KBM-7 (cell line): ENCODE measurements at places on chromosomes 7 and 10.

DNA sequence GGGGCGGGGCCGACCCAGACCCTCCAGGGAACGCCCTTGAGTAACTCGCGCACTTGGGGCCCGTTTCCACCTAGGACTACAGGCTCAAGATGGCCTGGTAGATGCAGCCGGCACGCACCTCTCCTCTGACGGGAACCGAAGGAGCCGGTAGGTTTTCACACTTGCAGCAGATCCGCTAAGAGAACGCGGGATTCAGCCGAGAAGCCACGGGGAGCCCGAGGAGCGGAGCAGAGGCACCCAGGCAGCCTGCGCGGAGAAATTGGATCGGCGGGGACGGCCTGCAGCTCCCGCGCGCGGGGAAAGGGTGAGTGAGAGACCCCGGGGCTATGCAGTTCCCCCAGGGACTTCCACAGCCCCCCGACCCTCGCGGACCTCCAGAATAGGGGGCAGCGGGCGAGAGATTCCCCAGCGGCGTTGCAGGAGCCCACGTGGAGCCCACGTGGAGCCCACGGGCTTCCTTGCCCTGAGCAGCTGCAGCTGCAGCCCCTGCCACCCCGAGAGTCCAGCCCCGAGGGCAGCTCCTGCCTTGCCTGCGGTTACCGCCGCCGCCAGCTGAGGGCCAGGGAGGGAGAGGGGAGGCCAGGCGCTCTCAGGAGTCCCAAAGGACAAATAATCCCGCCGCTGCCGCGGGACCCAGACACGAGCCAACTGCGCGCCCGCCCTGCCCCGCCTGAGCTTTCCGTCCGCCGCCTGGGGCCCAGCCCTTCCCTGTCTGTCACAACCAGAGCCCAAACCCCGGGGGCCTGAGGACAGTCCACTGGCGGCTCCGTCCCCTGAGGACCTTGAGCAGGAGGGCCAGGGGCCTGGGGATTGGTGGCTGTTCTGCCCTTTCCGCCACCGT is 13.1 kb downstream of the IFT22 start:
- DNase-seq, result no peak

GRCh38 chr10:15540727-15541126 is 169.6 kb upstream of the FAM171A1 start:
- peak; percentile 7 for DNase-seq

- no peak for DNase-seq
Measured at GRCh38 chr10:73862011-73862410, 12.3 kb downstream of the CAMK2G start.

DNA sequence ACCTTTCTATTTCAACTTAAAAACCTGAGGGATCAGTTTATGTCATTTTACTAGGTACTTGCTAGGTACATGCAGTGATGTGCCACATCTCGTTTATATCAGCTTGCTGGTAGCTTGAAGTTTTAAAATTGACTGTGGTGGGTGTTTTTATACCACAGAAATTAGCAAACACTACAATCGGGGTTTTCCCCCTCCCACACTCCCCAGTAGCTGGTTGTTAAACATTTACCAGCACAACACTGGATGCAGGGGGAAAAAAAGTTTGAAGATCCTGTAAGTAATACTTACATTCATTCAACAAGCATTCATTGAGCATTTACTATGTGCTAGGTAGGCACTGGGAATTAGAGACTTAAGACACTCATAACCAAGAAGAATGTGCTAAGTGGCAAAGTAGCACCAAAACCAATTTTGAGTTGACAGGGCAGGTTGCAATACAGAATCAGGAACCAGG is 32.6 kb downstream of the USP6NL start:
- no peak for DNase-seq

DNA sequence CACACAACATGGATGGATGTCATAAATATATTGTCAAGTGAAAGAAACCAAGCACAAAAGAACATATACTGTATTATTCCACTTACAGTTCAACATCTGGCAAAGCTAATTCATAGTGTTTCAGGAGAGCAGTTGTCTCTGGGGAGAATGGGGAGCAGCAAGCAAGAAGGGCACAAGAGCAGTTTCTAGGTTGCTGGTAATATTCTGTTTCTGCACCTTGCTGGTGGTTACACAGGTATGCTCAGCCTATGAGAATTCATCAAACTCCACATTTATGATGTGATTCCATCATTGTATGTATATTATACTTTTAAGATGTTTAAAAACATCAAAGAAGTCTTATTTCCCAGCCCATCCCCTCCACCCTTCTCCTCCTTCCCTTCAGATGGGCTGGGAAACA is 18.1 kb upstream of the PALS2 start:
- DNase-seq, result no peak

DNA sequence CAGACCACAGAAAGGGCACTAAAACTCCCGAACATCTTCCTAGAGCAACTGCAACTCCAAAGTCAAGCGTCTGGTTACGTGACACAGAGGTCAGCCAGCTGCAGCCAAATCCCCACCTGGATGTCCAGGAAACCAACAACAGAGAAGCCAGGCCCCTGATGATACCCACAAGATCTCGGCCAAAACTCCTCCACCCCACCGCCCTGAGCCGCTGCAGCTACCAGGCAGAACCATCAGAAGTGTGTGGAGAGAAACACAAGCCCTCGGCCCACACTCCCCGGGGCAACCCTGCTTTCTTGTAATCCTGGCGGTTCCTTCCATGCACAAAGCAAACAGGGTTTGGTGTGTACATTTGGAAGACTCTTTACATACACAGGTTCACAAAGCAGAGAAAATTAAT is 8.7 kb downstream of the CHST15 start:
- no peak for DNase-seq

DNA sequence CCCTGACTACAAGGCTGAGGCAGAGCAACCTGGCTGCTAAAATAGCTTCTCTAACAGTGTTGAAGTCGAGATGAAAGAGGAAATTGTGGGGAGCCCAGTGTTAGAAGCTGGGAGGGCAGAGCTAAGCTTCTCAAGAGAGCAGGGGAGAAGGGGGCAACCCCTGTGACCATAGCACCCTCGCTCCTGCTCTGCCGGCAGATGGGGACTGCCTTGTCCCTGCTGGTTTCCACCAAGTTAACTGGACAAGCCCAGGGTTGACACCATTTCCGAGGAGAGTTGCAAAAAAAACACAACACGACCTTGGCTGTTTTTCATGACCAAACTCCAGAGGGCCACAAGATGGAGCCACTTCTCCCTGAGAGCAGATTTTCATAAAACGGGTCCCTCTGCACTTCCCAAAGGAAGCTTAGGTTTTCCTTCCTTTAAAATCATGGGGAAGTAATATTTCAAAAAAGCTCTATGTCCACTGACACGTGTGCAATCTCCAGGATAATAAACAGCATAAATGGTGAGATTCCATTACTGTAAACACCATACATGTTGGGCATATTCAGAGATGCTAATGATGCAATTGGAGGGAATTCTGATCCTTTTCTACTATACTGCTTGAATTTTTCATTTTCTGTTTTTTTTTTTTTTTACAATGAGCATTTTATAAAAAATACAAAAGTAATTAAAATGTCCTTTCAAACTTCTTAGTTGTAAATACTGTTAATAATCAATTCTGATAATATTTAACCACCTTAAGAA is 140.4 kb downstream of the PIP4K2A start:
- DNase-seq, result peak; percentile 36

DNA sequence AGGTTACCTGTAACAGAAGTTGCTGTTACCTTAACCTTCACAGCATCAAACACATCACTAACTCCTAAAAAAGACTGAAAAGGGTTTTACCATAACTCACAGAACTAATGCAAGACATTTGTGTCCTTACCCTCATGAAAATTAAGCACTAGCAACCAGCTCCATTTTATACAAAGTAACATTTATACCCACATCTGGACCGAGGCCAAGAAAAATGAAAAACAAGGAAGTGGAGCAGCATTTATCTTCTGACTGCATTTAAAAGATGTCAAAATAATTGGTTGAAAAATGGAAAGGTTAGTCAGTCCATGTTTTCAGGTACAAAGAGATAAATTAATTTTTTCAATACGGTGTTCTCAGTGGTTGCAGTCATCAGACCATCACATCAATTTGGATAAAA is 3.1 kb upstream of the RBP4 start:
- DNase-seq, result peak; percentile 28

DNA sequence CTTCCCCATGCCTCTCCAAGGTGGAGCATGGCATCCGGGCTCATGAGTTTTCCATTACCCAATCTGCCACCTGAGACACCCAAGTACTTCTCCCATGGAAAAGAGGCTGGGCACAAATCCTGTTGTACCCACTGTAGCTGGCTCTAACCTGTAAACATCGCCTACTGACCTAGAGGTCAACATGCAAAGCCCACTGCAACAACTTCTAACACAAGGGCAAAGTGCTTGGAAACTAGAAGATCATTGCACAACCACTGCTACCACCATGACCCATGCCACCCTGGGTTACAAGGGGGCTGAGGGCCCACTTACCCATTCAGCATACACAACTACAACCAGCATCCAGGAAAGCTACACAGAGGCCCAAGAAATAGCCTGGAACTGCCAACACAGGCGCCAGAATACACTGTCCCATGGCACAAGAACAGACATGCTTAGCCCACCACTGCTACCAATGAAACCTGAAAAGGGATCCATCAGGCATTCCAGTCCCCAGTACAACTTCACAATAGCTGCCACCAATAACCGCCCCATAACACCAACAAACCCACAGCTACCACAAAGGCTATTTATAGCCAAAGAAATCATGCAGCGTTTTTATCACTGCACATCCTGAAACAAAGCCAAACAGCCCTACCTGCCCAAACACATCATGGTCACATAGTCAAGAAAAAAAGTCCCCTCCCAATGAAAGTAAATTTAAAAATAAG is 63.4 kb downstream of the RNF32 start:
- peak; percentile 57 for DNase-seq

GRCh38 chr10:44982496-44982895 is 3.9 kb upstream of the DEPP1 start:
- no peak for DNase-seq

DNA sequence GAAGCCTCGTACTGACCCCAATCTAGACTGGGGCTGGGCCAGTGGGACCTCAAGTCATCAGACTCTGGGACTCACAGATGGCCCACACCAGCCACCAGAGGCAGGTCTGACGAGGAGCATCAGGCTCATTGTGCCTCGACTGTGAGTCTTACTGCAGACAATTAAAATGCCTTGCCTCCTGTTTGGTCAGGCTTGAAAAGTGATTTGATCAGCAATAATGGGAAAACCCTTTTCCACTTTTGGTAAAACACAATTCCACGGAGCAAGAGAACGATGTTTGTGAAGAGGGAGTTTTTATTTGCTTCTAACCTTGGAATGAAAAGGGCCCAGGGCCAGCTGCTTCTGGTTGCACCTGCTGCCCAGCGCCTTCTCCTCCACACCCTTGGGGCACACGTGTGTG is 43.9 kb downstream of the C10orf143 start:
- DNase-seq, result no peak

GRCh38 chr10:102072673-102073527 is 7.8 kb downstream of the HPS6 start:
- DNase-seq, result peak; percentile 90

GRCh38 chr7:2760098-2760889 is 72.3 kb downstream of the AMZ1 start:
- DNase-seq, result peak; percentile 62

GRCh38 chr7:34096198-34096651 is 190.9 kb downstream of the BMPER start:
- no peak for DNase-seq
